ENCODE measurements at places on chromosomes 3 and 15.

DNA sequence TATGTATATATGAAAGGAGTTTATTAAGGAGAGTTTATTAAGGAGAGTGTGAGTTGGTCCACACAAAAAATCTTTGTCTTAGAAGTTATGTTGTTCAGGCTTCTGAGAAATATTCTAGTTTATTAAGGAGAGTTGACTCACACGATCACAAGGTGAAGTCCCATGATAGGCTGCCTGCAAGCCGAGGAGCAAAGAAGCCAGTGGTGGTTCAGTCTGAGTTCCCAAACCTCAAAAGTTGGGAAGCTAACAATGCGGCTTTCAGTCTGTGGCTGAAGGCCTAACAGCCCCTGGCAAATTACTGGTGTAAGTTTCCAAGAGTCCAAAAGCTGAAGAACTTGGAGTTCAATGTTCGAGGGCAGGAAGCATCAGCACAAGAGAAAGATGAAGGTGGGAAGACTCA lies 42.4 kb upstream of the DAZL start:
- no peak for DNase-seq

- no peak for DNase-seq
Observed at GRCh38 chr3:141482245-141482922, 4.4 kb upstream of the RASA2 start.

- DNase-seq = no peak
Observed at GRCh38 chr3:156635973-156636372, 38.4 kb upstream of the TIPARP start.

DNA sequence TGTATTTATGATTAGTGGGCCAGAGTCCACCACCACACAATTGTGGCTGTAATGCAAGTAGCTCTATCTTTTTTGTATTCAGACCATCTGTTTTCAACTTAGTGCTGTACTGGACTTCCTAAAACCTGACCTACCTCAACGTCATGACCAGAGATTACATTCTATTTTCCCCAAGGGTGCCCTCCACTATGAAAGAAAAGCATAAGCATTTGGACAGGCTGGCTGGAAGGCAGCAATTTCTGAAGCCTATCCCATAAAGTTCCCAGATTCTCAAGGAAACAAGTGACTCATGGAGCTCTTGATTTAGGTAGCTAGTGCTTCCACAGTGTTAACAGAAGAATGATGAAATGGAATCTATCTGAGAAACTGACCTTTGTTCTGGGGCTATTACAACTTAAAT lies 75.8 kb downstream of the COL8A1 start:
- no peak for DNase-seq

- no peak for DNase-seq
Observed at GRCh38 chr3:36663666-36664291, 100.6 kb downstream of the DCLK3 start.

GRCh38 chr3:177361081-177361938 lies 164.0 kb upstream of the TBL1XR1 start:
- no peak for DNase-seq

DNA sequence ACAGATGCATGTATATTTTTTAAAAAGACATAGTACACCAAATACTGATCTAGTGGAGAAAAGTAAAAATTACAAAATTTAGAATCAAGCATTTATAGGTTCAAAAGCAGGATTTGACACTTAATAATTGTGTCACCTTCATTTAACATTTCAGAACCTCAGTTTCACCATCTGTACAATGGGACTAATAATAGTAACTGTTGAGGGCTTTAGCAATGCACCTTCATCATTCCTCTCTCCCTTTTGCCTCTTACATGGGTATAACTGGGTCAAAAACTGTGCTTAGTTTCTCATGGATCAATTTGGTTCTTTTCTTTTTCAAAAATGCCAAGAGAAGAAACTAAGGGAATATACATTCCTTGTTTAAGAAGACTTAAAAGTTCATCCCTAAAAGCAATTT lies 5.5 kb upstream of the TMEM212 start:
- no peak for DNase-seq

DNA sequence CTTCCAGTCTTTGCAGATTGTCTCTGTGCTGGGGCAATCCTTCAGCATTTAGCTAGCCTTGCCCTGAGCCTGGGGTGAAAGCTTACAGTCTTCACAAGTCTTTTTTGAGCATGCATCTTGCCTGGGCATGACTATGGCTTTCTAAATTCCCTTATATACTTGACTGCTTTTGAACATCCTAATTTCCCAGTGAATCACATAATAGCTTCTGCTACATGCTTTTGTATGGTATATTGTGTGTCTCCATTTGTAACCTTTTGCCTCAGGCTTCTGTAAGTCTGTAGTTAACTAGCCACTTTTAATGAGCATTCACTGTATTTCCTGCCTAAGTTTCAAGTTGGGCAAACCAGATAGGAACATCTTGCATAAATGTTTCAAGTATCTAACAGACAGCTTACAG lies 76.8 kb downstream of the CHCHD4 start:
- DNase-seq = no peak

- DNase-seq = no peak
Observed at GRCh38 chr3:108131475-108132134, 40.8 kb upstream of the CD47 start.

DNA sequence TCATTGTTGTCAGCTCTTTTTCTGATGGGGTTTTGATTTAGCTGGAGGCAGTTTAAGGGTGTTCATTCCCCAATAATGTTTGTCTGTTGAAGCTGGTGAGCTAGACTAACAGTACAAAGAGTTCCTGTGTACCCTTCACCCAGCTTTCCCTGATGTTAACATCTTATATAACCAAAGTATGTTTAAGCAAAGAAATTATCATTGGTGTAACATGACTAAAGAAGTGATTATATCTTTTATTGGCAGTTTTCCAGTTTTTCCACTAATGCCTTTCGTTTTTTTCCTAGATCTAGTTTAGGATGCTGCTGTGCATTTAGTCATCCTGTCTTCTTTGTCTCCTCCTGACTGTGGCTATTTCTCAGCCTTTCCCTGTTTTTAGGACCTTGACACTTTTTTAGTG lies 165.6 kb downstream of the LPP start:
- DNase-seq = no peak

DNA sequence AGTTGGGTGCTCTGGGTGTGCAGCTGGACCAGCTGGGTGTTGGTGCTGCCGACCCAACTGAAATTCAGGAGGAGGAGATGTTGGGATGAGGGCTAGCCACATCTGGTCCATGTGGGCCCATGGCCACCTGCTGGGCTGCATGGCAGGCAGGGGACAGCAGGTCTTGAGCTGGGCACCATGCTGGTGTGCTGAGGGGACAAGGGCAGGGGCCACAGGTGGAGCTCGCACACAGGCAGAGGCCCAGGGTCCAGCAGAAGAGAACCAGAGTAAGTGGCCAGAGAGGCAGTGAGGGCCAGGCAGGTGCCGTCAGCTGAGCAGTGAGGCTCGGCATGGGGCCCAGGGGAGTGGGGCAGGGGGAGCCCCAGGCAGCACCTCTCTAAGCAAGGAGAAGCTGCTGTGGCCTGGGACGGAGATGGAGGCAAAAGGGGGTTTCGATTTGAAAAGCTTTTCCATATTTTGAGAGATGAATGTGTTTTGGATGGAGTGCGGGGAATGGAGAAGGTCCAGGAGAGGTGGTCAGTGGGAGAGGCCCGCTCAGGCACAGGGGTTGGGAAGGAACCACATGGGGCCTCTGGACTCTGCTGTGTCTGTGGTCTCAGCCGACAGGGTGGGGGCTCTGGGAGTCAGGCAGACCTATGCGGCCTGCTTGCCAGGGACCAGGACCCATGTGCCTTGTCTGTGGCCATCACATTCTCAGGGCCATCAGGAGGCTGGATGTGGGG lies 30.5 kb upstream of the PLXNA1 start:
- no peak for DNase-seq
